ENCODE measurements at places on chromosomes 5 and 9.

DNA sequence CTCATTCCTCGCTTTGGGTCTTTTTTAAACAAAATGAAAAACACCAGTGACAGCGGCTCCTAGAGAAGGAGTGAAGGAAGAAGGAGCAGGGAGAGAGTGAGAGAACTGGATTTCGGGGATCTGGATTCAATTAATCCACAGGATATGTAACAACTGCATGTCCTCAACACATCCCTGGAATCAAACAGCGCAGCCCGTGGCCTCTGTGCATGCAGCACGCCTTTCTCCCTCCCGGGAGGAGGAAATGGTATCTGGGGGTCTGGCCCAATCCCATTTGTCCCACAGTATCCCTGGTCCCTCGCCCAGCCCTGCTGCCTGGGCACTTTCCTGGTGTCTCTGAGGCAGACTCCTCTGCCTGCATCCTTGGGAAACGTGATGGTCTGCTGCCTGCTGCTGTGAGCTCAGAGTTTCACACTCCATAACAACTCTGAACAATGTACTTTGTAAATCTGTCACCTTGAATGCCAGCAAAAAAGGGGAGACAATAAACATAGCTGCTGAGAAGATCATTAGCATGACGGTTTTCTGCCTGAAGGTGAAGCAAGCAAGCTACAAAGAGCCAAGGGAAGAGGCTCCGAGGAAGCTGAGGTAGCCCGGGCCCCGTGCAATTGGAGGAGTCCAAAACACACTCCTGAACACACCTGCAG is 56.1 kb downstream of the PTCH1 start:
- DNase-seq, result no peak

DNA sequence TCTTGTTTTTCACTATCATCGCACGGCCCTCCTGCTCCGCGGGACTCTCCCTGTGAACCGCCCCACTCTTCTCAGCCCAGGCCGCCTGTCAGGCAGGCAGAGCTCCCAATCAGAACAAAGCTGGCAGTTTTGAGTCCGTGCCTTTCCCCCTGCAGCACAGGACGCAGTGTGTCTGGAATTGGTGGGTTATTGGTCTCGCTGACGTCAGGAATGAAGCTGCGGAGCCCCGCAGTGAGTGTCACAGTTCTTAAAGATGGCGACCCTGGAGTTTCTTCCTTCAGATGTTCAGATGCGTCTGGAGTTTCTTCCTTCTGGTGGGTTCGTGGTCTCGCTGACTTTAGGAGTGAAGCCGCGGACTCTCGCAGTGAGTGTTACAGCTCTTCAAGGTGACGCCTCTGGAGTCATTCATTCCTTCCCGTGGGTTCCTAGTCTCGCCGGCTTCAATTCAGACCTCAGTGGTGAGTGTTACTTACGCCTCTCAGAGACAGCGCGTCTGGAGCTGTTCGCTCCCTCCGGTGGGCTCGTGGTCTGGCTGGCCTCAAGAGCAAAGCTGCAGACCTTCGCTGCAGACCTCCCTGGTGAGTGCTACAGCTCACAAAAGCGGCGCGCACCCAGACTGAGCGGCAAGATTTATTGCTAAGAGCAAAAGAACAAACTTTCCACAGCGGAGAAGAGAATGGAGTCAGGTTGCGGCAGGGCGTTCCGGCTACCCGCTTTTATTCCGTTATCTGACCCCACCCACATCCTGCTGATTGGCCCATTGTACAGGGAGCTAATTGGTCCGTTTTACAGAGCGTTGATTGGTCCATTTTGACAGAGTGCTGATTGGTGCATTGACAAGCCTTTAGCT is 7.4 kb downstream of the ZDHHC11B start:
- no peak for DNase-seq

DNA sequence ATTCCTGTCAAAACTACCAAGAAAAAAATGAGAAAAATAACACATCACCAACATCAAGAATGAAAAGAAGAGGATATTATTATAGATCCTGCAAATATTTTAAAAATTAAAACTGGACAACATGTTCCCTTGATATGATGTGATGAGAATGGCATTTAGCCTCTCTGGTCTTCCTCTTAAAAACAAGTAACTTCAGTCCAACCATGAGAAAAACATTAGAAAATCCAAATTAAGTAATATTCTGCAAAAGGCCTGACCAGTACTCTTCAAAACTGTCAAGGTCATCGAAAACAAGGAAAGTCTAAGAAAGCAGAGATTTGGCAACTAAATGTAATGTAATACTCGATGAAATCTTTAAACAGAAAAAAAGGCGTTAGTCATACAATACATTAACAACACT is 167.1 kb upstream of the SNX2 start:
- no peak for DNase-seq

- DNase-seq, result no peak
Measured at GRCh38 chr9:104256031-104256695, 162.1 kb downstream of the SMC2 start.

DNA sequence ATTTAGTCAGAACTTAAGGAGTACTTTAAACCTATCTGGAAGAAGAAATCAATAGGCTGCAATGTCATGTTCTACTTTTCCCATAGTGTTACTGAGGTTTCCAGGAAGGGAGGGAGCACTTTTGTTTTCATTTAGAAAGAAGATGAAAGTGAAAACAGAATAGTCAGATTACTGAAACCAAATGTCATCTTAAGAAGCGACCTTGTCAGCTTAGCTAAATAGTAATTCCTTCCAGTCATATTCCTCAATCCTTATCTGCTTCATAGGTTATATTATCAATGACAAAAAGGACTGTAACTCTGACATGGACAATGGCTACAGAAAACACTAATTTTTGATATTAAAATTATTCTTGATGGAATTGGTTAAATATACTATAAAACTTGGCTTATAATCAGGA is 27.7 kb downstream of the SAR1B start:
- DNase-seq, result no peak

DNA sequence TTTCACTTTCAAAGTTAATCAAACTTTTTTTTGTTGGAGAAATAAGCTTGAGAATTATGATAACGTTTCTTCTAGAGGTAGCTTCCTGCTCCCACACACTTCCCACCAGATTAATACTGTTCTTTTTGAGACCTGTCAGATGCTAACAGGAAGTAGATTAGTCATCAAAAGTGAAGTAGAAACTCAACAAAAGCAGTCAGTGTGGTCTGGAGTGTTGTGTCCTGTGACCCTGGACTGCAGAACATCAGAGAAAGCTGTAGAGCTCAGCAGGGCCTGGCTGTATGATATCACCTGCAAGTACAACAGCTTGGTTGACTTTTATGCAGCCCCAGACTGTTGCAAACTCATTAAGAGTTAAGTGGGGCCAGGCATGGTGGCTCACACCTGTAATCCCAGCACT is 495.7 kb upstream of the CYLC2 start:
- DNase-seq, result no peak

GRCh38 chr5:20340126-20340525 is 352.1 kb upstream of the CDH18 start:
- DNase-seq, result no peak

DNA sequence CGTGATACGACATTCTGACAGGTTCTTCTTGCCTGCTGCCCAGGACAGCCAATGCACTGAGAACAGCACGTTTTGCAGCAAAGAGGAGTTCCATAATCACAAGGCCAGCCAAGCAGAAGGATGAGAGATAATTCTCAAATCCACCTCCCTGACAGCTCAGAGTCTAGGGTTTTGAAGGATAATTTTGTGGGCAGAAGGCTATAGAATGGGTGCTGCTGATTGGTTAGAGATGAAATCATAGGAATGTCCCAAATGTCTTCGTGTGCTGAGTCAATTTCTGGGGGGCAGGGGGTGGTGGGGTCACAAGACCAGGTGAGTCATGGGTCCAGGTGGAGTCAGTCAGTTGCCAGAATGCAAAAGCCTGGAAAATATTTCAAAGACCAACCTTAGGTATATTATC is 175.5 kb upstream of the SLC30A5 start:
- no peak for DNase-seq

DNA sequence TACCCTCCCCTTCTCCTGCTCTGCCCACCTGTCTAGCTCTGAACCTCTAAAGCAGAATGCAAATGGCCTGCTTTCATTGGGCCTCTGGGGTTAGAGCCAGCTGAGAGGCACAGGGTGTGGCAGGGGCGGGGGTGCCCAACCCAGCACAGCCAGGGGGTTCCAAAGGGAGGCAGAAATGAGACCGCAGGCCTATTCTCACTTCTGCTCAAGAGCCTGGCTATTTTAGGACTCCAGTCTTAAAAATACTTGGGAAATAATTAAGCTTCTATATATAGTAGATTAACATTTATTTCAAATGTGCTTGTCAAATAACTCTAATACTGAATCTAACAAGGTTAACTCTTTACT is 5.7 kb downstream of the QSOX2 start:
- no peak for DNase-seq

- DNase-seq, result no peak
Measured at GRCh38 chr5:176406436-176407052, 9.8 kb downstream of the CLTB start.

DNA sequence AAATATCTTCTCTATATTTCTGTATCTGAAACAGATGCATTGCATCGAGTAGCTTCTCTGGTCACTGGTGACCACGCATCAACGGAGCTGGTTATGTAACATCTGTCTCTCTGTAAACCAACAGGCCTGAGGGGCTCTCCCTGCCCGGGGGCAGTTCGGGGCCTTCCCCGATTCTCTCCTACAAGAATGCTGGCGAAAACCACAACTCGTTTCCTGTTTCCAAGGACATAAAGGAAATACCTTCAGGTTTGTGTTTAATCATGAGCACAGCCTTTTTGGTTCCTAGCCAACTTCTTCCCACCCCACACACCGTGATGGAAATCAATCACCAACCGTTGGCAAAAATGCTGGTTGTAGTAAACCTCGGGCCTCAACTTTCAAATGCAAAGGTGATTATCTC is 25.1 kb downstream of the GDNF start:
- no peak for DNase-seq
